K562 (cell line): ENCODE measurements at places on chromosomes 2 and 18. TPM values are rescaled to one million over a fixed set of nuclear protein-coding genes. Genes with fewer than 3 reads are reported as not detected.
A peak's percentile ranks its signal among the peaks of the same experiment; 100 is the strongest.

- no peak for DNase-seq
These were observed 253.2 kb upstream of the APCDD1 start for GRCh38 chr18:10201226-10201625.

DNA sequence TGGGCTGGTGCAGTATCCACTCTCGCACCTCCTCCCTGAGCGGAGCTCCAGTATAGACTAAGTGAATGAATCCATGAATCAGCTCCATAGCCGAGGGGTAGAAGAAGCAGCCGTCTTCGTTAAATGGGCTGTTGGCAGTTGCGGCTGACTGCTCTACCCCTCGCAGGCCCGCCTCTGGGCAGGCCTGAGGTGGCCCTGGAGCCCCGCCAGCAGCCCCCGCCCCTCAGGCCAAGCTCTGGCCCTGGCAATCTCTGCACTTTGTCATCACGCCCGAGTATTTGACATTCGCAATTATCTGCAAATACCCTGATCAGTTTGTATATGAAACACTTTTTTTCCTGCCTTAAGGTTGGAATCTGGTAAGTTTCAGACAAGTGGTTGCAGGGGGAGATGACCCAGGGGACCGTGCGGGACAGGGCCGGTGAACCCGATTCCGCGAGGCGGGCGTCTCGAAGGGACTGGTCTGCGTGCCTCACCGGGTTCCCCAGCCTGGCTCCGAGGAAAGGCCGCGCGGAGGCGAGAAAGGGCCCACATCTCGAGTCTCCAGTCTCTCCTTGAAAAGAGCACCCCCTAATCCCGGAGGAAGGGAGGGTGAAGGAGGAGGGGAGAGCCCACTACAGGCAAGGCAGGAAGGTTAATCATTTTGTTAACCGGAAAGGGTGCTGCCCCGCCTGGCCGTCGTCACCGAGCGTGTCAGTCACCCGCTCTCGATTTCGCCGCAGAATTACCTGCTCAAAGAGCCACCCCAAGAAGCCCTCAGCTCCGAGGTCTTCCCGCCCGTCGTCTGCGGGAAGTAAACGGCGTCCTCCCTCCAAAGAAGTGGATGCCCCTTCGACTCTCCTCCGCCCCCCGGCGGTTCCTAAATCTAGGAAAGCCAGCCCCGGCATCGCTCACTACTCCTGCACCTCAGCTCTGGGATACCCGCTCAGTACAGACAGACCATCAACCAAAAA lies 11.1 kb upstream of the SATB2 start:
- no peak for DNase-seq

DNA sequence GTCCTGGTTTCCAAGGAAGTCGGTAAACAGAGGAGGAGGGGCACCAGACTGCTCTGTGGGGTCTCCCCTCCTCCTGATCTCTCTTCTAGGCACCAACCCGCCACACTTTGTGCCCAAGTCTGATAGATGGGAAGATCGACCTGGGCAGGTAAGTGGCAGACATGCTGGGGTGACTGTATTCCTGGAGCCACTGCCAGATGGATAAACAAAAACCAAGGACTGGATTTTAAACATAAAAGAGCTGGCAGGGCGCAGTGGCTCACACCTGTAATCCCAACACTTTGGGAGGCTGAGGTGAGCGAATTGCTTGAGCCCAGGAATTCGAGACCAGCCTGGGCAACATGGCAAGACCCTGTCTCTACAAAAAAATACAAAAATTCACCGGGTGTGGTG lies 181.2 kb downstream of the ANAPC1 start:
- DNase-seq = no peak

DNA sequence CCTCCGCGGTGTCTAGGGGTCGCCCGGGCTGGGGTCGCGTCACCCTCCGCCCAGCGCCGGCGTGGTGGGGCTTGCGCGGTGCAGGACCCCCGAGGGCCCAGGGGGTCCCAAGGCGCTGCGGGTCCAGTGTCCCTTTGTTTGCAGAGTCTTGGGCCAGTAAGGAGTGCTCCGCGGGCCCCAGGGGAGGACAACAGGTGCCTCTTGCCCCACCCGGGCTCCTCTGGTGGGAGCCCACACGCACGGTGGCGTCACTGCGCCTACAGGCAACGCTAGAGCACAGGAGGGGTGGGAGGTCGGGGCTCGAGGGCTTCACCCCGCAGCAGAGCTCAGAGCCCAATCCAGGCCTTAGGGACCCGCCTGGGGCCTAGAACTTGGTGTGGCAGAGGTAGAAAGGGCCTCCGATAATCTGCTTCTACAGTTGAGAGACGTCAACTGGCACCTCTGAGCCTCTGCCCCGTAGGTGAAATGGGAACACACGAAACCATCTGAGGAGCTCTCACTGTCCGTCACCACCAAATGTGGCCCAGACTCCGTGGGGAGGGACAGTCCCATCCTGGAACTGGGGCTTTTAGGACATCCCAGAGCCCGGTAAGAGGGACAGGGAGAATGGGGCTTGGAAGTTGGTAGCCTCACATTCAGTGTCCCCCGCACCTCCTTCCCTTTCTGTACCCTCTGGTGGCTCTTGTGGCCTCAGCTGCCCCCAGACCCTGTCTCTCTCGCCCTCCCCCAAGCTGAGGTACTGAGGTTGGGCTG lies 1.4 kb downstream of the ARID5A start:
- no peak for DNase-seq

DNA sequence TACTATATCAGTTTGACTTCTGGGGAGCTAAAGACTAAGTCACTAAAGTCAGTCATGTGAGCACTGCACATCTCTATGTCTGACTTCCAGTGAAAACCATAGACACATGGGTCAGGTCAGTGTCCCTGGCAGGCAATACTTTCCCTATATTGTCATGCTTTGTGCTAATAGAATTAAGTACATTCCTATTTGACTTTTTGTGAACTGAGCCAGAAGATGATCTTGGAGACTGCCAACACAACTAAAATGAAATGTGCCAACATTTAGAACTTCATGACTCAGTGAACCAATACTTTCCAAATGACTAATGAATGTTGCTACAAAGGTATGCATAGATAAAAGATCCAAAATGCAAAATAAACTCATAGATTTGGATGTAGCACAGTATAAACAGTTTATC lies 820.8 kb upstream of the FAM98A start:
- DNase-seq = no peak

DNA sequence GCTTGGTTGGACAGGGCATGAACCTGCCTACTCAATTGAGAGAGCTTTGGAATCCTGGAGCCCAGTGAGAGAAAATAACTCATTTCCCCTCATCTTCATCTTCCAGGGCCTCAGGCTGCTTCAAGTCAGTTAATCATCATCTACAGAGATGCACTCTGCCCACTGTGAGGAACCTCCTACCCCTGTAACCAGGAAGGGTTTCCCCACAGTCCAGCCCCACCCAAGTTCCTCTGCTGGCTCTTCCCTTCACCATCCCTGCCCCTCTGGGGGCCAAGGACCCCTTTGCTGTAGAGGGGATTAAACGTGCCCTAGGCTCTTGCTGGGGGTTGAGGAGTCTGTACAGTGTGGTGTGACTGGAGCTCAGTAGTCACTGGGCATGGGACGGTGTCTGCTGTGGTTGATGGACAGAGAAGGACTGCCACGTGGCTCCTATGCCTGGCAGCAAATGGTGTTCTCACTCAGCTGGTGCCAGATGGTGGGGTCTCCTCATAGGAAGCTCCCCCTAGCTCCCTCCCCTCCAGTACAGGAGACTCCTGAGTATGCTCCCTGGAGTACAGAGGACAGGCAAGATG lies 29.5 kb upstream of the LGALSL start:
- DNase-seq = no peak

- DNase-seq = peak; percentile 29
These were observed 75.6 kb upstream of the UXS1 start for GRCh38 chr2:106269591-106270291.

GRCh38 chr2:33426666-33427231 lies 49.7 kb upstream of the RASGRP3 start:
- DNase-seq = no peak

CEP76 gene
- total RNA-seq = 14.4 and 19.3 TPM in 2 replicates

RASGRP3 gene
- 1.1 and 1.2 TPM in 2 replicates for total RNA-seq

FBLN7 gene
- total RNA-seq = 0.13 TPM in 1 of 2 replicates, not detected in the other

ACOXL gene
- 0.22 and 0.31 TPM in 2 replicates for total RNA-seq
